ENCODE measurements at places on chromosomes 1 and 21.
A peak's percentile ranks its signal among the peaks of the same experiment; 100 is the strongest.

DNA sequence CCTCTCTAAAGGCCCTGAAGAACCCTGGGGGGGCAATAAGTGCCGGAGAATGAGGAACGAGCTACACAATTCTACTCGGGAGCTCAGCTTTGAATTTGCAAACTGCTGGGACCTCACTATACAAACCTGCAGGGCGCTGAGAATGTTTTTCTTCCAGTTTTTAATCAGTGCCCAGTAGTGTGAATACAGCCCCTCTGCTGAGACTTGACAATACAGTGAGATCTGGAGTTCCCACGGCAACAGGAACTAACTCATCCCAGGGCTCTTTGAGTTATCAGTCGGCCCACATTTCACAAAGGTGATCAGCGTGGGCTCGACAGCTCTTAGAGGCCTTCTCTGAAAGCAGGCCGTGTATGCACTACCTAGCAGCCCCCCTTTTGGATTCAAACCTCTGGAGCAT is 41.7 kb downstream of the TMEM53 start:
- DNase-seq = no peak

DNA sequence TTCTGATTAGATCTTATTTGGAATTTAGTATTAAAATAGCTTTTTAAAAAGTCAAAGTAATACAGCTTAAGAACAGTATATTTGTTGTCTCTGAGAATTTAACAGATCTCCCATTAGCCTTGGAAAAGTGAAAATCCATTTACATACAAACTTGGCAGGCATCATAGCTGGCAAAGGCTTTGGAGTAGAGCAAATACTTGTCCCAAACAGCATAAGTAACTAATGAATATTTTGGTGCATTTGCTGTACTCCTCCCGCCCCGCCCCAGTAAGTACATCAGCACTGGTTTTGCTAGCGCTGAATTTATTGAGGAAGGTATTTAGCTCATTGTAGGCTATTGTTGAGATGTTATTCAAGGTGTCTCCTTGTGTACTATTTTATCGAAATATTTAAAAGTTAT is 417.7 kb upstream of the KAZN start:
- no peak for DNase-seq

DNA sequence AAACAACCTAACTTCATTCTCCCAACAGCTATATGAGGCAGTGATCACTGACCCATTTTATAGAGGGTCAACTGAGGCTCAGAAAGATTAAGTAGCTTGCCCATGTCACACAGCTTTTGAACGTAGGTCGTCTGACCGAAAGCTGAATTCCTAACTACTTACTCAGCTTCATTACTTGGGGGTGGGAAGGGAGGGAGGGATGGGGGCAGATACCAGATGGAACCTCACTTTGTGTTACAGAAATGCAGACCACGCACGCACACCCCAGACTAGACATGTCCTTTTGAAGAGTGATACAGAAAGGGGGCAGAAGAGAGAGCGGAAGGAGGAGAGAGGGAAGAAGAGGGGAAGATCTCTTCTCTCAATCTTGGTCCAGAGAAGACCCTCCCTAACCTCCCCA is 2.3 kb downstream of the ADGRB2 start:
- no peak for DNase-seq

DNA sequence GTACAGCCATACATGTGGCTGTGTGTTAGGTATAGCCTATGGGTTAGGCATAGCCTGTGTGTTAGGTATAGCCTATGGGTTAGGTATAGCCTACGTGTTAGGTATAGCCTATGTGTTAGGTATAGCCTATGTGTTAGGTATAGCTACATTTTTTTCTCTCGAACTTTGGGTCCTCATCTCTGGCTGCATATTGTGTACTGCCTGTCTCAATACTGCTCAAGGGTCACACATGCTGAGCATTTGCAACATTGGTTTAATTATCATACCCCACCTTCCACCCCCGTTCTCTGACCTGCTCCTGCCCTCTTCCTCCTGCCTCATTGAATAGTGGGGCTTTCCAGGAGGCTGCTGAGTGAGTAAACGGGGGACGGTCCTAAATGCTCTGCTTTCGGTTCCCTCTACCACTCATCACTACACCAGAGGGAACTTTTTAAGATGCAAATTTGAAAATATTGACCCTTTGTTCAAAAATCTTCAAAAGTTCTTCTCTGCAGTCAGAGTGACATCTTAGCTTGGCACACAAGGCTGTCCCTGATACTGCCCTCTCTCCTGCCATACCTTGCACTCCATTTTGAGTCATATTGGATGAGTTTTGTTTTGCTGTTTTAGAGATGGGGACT is 17.8 kb downstream of the OR2B11 start:
- no peak for DNase-seq

GRCh38 chr1:45785583-45785982 is 17.8 kb upstream of the MAST2 start:
- DNase-seq = peak; percentile 2
